ENCODE measurements at places on chromosomes 4 and X.

DNA sequence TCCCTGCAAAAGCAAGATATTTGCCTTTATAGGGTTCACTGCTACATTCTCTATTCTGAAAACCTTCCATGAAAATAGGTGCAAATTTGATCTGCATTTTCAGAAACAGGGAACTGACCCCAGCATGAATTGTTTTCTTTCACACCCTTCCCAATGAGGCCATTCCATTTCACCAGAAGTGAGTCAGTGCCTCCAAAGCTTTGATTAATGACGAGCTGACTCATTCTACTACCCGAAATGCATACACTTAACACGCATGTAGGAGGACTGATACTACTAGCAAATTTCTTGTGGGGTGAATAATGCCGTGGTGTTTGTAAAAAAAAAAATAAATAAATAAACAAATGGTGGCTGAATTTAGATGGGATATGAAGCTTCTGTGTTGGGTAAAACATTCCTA lies 146.9 kb upstream of the FGF13 start:
- no peak for DNase-seq

DNA sequence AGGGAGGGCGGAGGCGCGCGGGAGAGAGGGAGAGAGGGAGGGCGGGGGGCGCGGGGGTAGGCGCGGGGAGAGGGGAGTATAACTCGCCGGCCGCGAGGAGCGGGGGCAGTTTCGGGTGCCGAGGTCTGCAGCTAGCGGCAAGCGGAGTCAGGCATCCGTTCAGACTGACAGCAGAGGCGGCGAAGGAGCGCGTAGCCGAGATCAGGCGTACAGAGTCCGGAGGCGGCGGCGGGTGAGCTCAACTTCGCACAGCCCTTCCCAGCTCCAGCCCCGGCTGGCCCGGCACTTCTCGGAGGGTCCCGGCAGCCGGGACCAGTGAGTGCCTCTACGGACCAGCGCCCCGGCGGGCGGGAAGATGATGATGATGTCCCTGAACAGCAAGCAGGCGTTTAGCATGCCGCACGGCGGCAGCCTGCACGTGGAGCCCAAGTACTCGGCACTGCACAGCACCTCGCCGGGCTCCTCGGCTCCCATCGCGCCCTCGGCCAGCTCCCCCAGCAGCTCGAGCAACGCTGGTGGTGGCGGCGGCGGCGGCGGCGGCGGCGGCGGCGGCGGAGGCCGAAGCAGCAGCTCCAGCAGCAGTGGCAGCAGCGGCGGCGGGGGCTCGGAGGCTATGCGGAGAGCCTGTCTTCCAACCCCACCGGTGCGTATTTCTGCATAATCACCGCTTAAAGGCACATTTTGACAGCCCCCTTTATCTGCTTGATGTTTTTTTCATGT lies at the start of gene POU4F2:
Gene POU4F2 (plus strand): TSS at position 108 of the 720 bp plus-strand sequence. CDS start 248 bp downstream, at position 356.
- DNase-seq = no peak

GRCh38 chr4:118920247-118920646 lies 31.6 kb downstream of the SYNPO2 start:
- DNase-seq = no peak

GRCh38 chrX:114073926-114074325 lies 510.0 kb upstream of the HTR2C start:
- DNase-seq = no peak

GRCh38 chr4:84498203-84498934 lies 723 bp downstream of the NKX6-1 start:
- DNase-seq = no peak

DNA sequence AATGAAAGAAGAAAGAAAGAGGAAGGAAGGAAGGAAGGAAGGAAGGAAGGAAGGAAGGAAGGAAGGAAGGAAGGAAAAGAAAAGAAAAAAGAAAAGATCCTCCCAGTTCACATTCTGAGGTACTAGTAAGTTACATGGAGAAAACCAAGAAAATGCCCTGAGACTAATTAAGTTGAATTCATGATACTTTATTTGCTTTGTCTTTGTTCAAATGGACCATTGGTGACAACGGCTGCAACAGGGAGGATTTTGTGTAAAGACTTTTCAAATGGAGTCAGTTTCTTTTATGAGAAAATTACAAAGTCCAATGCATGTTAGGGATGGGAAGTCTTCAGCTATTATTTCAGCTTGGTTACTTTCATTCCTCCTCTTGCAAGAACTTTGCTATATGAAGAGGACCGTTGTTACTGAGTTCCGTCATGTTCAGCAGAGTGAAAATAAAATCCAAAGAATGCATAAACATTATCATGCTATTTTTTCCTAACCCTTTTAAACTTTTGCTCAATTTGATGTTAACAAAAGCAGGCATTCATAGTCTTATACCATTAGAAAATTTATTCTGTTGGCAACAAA lies 8.3 kb downstream of the VCX3A start:
- no peak for DNase-seq

- no peak for DNase-seq
These were observed 17.3 kb downstream of the SUV39H1 start for GRCh38 chrX:48713847-48714246.

DNA sequence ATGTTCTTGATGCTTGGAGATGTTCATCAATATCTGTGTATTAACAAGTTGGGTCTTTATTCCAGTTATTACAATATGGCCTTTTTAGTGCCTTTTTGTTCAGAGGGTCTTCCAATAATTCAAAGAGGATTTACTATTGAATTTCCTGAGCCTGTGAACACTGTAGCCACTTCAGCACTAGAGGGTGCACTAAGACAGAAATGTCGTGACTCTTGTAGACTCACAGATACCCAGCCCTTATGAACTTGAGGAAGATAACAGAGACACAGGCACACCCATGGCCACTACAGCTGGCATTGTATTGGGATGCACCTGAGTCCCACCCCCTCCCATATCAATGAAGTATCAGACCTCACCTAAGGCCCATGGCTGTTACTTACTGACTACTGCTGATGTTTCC lies 54.4 kb upstream of the ACTRT1 start:
- DNase-seq = no peak

DNA sequence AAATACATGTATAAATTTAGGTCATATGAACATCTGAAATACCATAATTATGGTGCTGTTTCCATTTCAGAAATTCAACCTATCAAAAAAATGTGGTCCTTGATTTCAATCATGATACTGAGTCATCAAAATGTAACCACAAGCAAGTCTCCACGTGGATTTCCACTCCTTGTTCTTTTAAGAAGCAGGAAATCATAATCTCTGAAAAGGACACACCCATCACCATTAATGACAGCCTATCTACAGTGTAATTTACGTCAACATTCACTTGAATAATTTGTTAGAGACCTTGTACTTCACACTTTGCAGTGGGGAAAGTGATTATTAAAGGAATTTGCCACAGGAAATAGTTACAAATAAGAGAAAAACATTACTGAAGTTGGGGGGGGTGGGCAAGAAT lies 17.7 kb upstream of the SLC7A11 start:
- DNase-seq = no peak

DNA sequence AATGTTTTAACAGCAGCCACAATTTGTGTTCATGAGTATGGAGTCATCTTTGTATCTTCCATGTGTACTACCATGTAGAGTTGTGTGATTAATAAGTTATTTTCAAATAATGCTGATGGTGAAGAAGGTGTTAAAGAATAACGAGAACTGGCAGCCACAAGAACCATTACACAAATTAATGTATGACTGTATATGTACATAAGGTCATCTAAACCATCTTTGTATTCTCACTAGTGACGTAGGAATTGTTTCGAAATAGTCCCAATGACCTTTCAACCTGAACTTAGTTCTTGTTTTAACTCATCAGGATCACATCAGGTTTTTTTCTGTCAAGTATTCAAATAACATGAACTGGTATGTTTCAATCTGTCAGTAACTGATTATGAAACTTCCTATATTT lies 48.3 kb upstream of the NOCT start:
- DNase-seq = no peak

- DNase-seq = no peak
These were observed 11.0 kb upstream of the MAP7D3 start for GRCh38 chrX:136262243-136262642.

- no peak for DNase-seq
These were observed 636 bp downstream of the BCOR start for GRCh38 chrX:40097141-40097503.

GRCh38 chr4:10055871-10056270 lies 34.6 kb upstream of the SLC2A9 start:
- no peak for DNase-seq

DNA sequence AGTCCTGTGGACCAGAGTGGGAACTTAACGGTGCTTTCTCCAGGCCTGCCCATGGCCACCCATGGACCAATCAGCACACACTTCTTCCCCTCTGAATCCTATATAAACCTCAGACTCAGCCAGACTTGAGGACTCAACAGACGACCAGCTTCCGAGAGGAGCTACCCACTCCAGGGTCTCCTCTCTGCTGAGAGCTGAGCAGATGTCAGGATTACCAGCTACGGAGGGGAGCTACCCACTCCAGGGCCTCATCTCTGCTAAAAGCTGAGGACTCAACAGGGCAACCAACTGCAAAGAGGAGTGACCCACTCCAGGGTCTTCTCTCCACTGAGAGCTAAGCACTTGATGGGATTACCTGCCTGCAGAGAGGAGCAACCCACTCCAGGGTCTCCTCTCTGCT lies 80.0 kb upstream of the DDX60 start:
- no peak for DNase-seq

DNA sequence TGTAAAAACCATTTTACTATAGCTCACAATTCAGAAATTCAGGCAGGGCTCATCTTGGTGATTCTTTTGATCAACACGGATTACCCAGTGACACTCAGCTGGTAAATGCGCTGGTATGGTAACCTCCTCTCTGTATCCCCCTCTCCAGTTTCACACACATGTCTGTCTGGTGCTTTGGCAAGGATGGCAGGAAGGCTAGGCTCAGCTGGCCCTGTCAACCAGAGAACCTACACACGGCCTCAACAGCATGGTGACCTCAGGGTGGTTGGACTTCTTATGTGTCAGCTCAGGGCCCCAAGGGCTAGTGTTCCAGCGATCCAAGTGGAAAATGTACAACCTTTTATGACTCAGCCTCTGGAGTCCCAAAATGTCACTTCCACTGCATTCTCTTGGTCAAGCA lies 55.7 kb upstream of the EOLA2 start:
- DNase-seq = no peak

- DNase-seq = no peak
These were observed 43.9 kb upstream of the SFRP2 start for GRCh38 chr4:153832720-153833287.

DNA sequence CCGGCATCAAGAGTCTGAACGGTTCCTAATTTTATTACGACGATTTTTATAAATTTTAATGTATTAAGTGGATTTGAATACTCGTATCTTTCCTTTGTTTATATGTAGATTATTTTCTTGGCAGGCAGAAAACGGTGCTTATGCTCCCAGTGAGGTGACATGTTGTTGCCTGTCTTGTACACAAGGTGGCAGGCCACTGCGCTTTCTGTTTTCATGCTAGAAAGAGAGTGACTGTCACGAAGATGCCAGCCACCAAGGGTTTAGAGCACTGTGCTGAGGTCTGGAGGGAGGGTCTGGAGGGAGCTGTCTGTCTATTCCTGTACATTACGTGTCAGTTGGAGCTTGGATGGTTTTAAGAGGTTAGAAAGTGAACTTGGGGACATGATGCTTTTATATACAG lies 87.7 kb downstream of the SHROOM2 start:
- no peak for DNase-seq

DNA sequence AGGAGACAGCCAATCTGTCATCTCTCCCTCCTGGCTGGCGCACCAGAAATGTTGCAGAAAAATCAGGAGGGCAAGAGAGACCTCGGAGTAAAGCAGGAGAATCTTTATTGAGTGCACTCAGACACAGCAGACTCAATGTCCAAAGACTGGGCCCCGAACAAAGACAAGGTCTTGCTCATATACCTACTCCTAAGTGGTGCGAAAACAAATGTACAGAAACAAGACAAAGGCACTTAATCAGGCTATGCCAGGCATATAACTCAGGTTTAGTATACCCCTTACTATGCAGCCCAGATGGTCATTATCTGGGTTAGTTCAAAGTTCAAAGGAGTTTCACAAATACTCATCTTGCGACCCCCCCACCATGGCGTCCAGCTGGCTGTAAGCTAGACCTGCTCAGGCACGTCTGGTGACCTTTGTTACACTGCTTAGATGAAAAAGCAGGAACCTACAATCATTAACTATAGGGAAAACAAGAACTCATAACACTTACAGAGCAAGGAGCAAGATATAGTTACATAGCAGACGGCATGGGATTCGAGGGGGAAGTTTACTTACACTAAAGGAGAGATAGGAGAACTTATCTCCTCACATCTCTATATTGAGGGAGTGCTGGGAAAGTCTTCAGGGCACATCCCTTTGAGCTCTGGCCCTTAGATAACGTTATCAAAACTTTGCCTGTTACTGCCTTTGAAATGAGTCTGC lies 27.5 kb downstream of the SULT1E1 start:
- DNase-seq = no peak

DNA sequence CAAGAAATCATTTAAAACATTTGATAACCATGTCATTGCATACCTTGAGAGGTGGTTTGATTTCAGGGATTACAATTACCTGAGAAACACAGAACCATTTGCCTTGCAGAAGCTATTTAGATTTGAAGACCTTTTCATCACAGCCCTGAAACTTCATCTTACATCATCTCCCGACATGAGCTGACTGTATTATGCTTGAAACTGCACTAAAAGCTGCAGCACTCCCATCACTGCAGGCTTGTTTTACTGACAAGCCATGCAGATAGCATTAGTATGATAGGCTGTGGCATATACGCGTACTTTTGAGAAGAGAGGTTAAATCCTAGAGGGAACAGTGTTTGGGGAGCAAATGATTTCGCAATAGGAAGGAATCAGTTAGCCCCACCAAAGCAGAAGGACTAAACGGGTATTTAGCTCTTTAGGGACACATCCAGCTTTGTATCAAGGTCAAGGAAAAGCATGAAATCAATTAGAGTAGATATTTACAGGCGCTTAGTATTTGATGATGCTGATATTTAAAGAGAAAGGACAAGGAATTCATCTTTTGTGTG lies 133.2 kb upstream of the DIAPH2 start:
- DNase-seq = no peak

- no peak for DNase-seq
These were observed 191.0 kb upstream of the GRID2 start for GRCh38 chr4:92112805-92113204.

GRCh38 chr4:12846368-12846767 lies 637.8 kb downstream of the RAB28 start:
- DNase-seq = no peak

- DNase-seq = no peak
These were observed 656.9 kb upstream of the CPEB2 start for GRCh38 chr4:14345356-14345775.

GRCh38 chr4:108361886-108362285 lies 193.2 kb upstream of the LEF1 start:
- DNase-seq = no peak

GRCh38 chr4:104491481-104492182 lies 3.1 kb downstream of the CXXC4 start:
- no peak for DNase-seq

GRCh38 chr4:1409079-1409478 lies 2.8 kb upstream of the NKX1-1 start:
- DNase-seq = no peak
